EH (cell line): ENCODE measurements at places on chromosomes 4 and X.

- no peak for DNase-seq
These were observed 48.9 kb downstream of the PDLIM5 start for GRCh38 chr4:94500685-94501084.

DNA sequence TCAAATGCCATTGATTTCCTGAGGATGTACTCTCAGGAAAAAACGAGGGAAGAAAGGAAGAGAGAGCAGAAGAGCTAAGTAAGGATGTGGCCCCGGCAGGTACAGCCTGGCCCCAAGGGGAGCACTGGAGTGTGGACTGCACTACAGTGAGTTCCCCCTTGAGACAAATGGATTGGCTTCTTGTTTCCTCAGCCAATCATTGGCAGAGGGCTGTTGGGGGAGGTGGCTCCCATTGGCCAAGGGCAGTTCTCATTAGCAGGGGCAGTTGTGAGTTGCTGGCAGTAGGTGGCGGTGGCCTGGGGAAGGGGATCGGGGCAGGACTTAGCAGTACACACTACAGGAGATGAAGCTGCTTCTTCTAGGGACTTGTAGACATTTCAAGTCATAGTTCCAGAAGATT, 24.1 kb upstream of the OCIAD2 start:
- DNase-seq = no peak

- peak; percentile 20 for DNase-seq
These were observed 28.4 kb downstream of the PIR start for GRCh38 chrX:15464704-15465103.

DNA sequence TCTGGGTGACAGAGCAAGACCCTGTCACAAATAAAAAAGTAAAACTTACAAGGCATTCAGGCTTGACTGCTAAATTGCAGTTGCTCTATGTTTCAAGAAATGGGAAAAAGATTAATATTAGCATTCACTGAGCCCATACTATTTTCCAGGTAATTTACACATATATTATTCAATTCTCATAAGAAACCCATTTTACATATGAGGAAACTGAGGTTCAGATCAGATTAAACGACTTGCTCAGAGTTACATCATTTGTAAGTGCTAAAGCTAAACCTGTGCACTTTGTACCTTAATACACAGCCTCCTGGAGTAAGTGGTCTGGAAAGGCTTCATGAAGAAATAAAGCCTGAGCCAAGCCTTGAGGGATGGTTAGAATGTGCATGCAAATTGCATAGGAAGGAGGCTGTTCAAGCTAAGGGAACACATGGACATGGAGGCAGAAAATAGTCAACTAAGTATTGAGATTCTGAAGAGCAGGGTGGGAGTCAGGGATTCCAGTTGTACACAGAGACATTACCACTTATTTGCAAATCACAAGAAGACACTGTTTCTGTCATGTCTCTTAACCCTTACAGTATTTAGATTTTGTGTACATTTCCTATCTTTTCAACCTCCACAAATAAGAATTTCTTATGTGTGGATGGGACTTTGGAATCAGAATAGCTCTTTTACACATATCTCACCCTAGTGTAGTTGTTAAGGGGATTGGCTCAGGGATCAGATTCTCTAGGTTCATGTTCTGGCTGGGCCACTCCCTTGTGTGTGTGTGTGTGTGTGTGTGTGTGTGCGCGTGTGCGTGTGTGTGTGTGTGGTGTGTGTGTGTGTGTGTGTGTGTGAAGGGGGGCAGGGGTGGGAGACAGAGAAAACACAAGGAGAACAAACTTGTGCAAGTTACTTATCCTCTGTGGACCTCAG, 113.4 kb downstream of the TMEM164 start:
- DNase-seq = no peak

DNA sequence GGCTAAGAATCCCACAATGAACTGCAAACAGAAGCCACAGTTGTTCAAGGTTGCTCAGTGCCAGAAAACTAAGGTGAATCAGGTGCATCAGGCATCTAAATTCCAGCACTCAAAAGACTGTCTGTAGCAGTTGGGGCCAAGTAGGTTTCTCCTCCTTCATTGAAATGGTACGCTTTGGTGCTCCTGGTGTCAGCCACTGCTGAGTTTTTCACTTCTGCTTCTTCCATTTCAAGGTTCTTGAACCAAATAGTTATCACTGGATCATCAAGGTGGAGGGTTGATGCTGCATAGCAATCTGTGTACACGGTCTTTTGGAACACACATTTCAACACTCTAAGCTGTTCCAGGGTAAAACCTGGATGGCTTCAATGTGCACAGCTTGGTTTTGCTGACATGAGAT, 74.4 kb downstream of the TMA16 start:
- DNase-seq = no peak

- peak; percentile 50 for DNase-seq
These were observed 177.8 kb upstream of the ATP6AP2 start for GRCh38 chrX:40402831-40403533.

DNA sequence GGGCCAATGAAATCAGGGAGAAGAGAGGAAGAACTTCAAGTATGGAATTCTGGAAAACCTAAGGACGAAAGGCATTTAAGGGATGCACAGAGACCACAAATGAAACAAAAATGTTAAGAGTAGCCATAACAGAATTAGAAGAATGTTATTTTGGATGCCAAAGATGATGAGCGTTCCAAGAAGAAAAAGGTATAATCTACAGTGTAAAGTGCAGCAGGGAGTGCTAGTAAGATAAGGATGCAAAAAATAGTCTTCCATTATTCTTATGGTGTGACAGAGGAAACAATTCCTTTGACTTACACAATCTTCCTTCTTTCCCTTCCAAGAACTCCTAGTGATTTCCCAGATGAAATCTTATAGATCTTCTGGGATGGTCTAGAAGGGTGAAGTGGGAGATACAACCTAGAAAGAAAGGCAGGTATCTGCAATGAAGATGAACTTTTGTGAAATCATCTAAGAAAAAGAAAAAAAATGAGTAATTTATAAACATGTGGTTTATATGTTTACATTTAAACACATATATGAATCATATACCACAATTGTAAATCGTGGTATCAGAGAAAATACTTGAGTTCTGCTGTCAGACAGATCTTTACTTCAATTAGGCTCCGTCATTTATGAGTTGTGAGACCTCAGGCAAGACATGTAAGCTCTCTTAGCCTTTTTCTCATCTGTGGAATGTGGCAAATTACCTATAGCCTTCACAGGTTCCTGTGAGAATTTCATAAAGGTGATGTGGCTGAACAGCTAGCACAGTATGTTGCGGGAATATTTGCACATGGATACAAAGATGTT, 8.1 kb downstream of the MORF4L2 start:
- peak; percentile 83 for DNase-seq
